Putamen (tissue), 1 donor: ENCODE measurements at places on chromosomes 16 and 17.
A peak's percentile ranks its signal among the peaks of the same experiment; 100 is the strongest.

DNA sequence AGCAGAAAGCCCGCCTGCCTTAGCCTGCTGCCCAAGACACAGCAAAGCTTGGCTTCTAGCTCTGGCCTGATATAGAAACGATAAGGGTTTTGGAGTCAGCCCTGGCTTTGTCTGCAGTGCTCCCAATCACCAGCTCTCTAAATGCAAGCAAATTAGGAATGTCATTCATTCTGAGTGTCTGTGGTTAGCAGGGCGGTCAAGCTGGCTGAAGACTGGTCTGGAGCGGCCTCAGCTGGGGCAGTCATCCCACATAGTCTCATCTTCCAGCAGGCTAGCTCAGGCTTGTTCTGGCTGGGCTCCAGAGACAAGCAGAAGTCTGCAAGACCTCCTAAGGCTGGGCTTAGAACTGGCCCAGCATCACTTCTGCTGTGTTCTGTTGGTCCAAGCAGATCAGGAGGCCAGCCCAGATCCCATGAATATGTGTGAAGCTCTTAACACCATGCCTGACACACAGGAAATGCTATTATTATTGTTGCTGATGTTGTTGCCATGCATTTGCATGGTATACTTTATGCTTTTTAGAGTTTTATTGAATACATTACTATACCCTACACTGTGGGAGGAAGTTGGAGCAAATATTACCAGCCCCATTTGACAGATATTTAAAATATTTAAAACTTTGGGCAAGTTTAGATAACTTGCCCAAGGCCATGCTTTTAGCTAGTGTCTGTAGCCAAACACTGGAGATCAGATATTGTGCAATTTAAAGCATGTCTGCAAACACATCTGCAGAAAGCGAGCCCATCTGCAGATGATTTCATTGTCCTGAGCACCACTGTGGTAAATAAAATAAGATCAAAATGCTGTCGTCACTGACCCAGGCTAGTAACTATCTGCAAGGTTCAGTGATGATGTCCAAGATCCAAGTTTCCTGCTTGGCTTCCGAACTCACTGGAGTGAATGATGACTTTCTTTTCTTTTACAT is 24.8 kb downstream of the TMC7 start:
- no peak for DNase-seq

DNA sequence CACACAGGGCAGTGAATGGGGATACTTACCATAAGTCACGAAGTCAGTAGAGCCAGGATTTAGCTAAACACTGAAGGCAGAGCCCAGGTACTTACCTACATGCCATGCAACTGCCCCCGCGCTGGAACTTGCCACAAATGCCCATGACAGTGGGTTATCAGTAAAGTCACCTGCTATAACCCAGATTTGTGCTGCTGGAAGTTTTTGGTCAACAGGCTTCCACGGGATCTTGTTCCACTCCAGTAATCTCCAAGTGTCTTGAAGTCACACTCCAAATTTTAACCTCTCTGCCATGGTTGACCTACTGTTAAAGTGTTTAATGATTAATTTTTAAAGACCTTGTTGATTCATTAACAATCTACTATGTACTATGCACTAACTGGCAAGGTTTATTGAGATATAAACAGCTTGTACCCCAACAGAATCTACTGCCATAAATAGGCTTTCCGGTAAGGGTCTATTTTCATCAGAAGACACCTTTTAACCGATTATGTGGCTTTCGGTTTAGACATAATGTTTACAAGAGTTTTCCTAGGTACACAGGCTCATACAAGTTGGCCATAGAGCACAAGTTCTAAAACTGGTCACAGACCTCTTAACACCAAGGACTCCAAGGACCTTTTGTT is 6.3 kb upstream of the SLC5A11 start:
- DNase-seq = no peak

DNA sequence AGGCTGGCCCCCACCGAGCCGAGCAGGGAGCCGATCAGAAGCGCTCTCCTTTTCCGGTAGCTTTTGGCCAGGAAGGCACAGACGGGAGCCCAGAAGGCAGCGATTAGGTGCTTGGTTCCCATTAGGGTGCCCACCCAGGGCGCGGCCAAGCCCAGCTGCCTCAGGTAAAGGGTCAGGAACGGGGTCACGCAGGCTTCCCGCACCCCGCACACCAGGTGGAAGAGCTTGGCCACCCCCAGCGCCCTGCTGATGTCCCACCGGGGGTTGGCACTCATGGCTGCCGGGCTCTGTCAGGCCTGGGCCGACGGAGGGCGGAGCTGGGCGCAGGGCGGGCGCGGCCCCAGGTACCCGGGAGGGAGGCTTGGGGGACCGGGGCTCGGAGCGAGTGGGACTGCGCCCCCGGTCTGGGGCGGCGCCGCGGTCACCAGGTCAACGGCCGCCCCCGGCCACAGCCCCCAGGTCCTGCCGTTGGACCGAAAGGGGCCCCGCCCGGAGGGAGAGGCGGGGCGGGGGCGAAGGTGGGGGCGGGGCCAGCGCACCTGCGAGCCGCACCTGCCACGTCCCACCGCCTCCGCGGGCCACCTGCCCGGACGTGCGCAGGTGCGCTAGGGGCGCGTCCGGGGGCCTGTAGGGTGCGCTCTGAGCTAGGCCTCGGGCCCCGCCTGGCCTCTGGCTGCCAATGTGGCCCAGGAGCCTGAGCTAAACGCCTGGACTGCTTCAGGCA is at the start of gene MFSD6L:
Gene MFSD6L, minus strand, starts transcription at position 520 of the 724 bp plus-strand sequence. Its CDS starts 245 bp downstream, at position 275.
- no peak for DNase-seq

DNA sequence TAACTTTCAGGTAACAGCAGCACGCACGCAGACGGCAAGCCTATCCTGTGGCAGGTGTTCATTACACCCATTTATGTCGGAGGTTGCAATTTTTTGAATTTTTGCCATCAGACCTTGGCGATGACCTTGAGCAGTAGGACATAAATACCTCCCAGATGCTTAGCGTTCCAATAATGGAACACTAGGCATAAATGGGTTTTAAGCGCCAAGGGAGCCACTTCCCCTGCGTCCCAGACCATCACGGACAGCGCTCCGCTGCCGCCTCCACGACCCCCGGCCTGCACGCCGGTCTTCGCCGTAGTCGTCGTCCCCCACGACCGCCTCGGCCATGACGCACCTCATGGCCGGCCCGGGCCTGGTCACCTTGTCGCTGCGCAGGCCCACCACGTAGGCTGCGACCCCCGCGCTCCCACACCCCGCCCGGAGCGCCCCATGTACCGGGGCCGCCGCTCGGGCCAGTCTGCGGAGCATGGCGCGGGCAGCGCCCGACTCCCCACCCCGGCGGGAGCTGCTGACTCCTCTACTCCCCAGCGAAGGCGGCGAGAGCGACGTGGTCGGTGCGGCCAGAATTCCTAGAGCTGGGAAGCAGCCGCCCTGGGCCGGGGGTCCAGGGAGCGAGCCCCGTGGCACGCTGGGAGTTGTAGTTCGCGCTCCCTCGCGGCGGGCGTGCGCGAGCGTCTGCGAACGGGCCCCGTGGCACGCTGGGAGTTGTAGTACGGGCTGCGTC is 22.7 kb downstream of the TMEM235 start:
- peak; percentile 84 for DNase-seq

DNA sequence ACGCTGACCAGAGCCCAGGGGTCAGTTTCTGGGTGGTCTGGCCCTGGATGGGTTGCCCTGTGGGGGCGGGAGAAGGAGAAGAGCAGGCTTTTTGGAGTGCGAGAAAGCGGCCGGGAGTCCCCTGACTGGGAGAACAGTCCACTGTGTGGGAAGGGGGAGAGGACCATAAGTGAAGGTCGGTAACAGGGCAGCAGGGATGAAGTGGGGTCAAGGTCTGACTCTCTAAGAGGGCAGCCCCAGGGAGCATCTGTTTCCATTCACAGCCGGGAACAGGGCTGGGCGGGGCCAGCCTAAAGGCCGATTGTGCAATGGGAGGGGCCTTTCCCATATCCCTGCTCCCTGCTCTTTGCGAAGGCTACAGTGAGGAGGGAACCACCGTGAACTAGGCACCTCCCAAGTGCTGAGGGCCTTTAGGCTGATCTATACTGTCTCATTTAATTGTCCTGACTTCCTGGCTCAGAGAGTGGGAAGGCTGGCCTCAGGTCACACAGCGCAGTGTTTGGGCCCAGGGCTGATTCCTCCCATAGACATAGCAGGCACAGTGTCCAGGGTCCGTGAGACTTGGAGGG is 10.4 kb upstream of the WFDC1 start:
- no peak for DNase-seq

DNA sequence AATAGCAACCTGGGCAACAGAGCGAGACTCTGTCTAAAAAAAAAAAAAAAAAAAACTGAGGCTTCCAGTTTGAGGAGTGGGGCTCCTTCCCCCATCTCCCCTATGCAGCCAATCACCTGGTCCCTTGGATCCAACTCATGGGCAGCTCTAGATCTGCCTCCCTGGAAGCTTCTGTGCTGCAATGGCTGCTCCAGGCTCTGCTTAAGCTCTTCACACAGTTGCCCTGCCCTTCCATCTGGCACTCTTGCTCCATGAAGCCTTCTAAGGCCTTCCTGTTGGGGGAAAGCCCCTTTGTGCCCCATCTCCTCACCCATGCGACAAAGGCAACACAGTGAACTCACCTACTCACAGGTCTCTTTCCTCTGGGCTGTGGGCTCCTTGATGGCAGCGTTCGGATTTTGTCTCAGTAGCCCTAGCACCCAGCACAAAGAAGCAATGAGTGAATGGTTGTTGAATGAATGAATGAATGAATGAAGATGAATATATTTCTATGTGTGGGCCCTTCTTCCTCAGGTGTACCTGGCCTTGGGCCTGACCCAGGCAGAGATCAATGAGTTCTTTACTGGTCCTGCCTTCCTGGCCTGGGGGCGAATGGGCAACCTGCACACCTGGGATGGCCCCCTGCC is 1.9 kb downstream of the NAGLU start:
- DNase-seq = no peak

DNA sequence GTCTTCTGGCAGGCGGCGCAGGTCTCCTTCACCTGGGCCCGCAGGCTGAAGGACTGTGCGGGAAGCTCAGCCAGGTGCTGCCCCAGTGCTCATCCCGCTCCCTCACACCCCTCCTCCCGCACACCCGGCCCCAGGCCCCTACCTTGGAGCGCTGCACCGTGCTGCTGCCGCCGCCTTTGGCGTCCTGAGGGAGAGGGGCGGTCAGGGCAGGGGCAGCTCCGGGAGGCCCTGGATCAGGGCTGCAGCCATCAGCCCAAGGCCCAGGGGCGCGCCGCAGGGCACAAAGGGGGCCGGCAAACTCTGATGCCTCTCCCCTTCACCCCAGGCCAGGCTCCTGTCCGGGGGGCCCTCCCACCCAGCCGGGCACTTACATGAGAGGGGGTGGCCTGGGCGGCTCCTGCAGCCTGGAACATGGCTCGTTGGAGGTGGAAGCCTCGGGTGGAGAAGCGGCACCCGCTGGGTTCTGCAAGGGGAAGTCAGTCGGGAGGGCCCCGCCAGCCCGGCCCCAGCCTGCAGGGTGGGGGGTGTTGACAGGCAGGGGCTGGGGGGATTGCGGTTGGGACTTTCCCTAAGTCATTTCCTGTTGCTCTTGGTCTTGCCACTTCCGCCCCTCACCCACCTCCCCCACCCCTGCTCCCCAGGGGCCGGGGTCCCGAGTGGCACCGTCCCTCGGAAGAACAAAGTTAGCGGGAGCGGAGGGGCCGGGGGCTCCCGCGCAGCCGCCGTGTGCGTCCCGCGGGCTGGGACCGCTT is 863 bp downstream of the LIMD2 start:
- DNase-seq = no peak

GRCh38 chr16:81276323-81276722 is 37.8 kb downstream of the BCO1 start:
- peak; percentile 52 for DNase-seq

GRCh38 chr17:57102122-57102521 is 17.1 kb downstream of the AKAP1 start:
- DNase-seq = no peak

DNA sequence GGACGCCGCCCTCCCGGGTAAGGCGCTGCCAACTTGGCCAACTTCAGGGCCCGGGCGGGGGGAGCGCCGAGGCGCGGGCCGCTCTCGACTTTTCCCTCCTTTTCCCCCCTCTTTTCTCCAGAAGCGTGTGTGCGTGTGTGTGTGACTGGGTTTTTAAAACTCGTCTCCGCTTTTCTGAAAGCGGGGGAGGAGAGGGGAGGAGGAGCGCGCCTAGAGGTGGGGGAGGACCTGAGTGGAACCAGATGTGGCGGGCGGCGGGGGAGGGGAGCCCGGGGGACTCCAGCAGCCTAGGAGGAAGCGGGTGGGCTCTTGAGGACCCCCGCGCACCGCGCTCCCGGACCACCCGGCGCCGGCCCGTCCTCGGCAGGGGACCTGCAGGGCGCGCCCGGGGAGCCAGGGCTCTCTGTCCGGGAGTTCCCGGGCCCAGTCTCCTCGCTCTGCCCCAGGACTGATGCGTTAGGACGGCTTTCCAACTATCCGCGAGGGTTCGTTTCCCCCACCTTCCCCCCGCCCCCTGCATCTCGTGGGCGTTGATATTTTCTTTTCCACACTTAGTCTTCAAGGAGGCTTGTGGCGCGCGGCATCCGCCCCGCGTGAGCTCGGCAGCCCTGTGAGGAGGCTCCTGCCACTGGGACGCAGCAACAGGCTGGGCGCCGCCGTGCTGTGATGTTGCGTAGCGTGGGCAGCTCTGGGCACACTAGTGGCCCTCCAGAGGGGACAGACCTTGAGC is 599 bp downstream of the MRC2 start:
- peak; percentile 65 for DNase-seq

- no peak for DNase-seq
These were observed 29.4 kb upstream of the PRKCA start for GRCh38 chr17:66272811-66273585.

GRCh38 chr16:86676254-86676670 is 97.9 kb downstream of the FOXL1 start:
- no peak for DNase-seq

DNA sequence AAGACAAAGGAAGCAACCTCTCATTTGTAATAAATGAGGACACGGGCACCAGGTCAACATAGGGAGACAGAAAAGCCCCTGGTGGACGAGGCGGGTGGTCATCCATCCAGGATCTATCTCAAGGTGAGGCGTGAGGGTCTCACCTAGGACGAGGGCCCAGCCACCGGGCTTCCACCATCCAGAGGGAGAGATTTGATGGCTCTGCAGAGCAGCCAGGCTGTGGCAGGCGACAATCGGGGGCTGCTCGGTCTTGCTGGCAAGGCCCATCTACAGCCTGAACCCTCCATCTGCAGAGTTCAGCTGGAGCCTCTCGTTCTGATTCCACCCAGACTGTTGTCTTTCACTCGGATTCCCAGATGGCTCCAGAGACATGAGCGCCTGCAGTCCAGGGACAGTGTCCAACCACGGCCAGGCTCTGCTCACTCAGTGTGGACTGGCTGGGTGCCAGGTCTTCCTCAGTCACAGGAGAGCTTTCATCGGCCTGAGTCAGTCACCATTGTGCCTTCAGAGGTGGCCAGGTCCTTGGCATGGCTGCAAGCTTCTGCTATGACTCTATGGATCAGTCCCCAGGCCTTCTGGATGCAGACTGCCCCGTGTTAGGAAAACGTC is 5.9 kb downstream of the LITAFD start:
- peak; percentile 65 for DNase-seq

DNA sequence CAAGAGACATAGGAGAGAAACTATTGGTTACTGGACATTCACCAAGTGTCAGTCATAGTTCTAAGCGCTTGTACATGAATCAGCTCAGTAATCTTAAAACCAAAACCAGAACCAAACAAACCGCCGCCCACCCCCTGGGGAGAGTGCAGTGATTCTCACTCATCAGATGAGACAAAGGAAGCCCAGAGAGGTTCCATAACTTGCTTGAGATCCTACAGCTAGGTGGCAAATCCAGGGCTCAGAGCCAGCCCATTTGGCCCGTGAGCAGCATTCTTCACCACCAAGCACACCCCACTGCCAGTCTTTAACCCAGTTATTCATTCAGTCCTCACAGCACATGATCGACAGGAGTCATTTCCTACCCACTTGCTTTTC is 37.2 kb upstream of the RGS9 start:
- DNase-seq = peak; percentile 31

GRCh38 chr16:2726923-2727322 is 6.9 kb upstream of the PRSS27 start:
- DNase-seq = no peak

- no peak for DNase-seq
These were observed 454.2 kb downstream of the NPIPA7 start for GRCh38 chr16:16833165-16833564.
